ENCODE measurements at places on chromosomes 7 and 10.

DNA sequence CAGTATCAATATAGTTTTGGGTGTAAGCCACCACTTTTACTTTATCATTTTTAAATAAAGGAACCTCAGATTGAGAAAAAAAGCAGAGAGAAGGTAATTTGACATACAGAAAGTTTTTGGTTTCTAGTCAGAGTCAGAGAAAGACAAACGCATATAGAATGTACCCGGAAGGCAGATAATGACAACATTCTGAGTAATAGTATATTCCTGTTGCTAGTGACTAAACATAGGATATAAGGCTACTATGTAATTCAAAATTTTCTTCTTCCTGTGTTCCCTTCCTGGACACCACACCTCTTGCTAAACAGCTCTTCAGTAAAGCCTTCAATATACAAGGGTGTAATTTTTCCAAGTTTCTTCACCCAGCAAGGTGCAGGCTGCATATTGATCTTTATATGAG, 597.6 kb downstream of the PCDH15 start:
- DNase-seq, result no peak

DNA sequence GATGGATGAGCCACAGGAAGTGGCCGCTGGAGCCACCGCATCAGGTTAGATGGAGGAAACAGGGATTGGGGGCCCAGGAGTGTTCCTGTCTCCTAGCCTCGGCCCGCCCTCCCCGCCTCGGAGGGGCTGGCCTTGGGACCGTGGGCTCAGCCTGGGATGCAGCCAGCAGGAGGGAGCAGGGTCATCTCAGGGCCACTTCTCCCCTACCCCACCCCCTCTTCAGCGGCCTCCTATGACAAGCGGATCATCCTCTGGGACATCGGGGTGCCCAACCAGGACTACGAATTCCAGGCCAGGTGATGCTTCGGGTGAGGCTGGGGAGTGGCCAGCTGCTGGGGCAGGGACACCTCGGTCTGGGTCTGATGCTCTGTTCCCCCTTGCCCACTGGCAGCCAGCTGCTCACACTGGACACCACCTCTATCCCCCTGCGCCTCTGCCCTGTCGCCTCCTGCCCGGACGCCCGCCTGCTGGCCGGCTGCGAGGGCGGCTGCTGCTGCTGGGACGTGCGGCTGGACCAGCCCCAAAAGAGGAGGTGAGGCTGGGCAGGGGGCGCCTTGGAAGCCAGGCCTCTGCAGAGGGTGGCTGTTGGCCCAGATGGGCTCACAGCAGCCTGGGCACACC, 4.7 kb downstream of the LRWD1 start:
- DNase-seq, result no peak

GRCh38 chr7:26167303-26167934, 15.4 kb downstream of the NFE2L3 start:
- no peak for DNase-seq

DNA sequence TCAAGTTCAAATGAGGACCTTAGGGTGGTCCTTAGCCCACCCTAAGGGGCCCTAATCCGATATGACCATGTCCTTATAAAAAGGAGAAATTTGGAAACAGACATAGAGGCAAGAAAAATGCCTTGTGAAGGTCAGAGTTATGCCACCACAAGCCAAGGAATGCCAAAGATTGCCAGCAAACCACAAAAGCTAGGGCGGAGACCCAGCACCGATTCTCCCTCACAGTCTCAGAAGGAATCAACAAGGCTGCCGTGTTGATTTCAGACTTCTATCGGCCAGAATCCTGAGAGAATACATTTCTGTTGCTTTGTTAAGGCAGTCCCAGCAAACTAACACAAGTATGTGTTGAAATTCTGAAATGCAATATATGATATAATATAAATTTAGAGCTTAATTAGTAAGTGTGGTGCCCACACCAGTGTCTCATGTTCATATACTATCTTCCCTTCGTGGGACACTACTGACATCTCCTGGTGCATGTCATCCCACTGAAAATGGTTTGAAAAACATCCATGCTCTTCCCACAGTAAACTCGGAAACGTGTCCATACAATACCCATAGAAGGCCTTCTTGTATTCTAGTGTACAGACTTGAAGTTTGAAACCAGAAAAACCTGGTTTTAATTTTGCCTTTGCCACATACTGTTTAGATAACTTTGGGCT, 349.0 kb downstream of the TNS3 start:
- DNase-seq, result no peak

GRCh38 chr10:608331-609261, 80.9 kb downstream of the DIP2C start:
- no peak for DNase-seq

GRCh38 chr7:126495001-126495400, 757.7 kb downstream of the GRM8 start:
- DNase-seq, result no peak

GRCh38 chr7:148468700-148469098, 121.9 kb upstream of the C7orf33 start:
- no peak for DNase-seq

DNA sequence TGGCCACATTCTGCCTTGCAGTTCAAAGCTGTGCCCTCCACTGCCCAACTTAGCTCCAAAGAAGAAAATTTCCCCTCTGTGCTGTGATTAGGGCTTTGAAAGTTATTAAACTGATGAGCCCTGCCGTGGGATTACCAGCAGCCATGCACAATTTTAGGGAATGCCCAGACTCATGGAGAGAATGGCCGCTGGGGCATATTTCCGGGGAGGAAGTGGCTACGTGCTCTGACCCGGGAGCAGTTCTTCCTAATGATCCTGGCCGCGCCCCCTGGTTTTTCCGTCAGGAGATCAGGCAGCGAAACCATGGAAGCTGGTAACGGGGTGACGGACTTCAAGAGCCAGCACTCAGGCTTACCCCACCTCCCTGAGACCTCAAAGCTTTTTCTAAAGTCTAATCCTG, 365.5 kb upstream of the PFKP start:
- DNase-seq, result no peak

DNA sequence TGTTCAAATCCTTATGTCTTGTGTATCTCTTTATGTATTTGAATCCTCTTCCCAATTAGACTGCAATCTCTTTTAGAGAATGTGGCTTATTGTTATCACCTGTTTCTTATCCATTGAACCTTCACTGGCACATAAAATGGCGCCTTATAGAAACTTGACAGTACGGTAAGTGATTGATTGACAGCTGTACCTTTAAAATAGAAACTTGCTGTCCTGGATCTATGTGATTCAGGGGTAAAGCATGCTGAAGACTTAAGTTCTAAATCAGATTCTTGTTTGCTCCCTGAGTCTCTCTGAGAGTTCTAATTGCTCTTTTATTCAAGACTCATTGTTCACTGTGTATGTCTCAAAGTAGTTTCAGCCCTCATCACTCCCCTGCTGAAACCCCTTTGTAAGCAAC, 91.3 kb downstream of the CACNB2 start:
- no peak for DNase-seq

DNA sequence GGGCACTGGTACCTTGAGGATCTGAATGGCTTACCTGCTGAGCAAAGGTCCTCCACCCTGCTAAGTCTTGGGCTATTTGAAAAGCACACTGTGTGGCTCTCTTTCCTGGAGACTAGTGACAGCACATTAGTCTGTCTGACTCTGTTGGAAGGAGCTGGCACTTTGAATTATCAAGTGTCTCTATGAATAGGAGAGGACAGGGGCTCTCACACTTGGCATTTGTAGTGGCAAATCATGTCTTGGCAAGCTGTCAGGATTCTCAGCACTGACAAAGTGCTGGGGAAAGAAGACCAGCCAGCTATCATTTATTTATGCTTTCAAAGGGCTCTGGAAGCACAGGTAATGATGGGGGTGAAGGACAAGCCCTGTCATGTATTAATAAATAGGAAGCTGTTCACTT, 62.8 kb downstream of the MTPN start:
- peak; percentile 9 for DNase-seq

DNA sequence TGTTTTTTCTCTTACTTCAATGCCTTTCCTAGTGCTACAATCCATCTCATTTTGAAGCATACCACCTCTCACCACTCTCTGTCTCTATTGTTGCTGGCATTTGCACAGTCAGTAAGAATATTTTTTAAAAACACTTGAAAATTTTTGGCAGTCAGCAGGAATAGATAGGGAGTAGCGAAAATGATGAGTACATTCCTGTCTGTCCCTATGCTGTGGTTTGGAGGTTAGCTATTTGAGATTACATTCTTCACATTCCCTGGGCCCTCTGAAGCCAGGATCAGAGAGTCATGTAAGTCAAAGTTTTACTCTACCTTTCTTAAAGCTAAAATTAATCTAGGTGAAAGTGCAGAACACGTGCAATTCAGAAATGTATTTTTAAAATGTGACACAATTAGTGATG, 53.0 kb upstream of the MAGI2 start:
- DNase-seq, result no peak

DNA sequence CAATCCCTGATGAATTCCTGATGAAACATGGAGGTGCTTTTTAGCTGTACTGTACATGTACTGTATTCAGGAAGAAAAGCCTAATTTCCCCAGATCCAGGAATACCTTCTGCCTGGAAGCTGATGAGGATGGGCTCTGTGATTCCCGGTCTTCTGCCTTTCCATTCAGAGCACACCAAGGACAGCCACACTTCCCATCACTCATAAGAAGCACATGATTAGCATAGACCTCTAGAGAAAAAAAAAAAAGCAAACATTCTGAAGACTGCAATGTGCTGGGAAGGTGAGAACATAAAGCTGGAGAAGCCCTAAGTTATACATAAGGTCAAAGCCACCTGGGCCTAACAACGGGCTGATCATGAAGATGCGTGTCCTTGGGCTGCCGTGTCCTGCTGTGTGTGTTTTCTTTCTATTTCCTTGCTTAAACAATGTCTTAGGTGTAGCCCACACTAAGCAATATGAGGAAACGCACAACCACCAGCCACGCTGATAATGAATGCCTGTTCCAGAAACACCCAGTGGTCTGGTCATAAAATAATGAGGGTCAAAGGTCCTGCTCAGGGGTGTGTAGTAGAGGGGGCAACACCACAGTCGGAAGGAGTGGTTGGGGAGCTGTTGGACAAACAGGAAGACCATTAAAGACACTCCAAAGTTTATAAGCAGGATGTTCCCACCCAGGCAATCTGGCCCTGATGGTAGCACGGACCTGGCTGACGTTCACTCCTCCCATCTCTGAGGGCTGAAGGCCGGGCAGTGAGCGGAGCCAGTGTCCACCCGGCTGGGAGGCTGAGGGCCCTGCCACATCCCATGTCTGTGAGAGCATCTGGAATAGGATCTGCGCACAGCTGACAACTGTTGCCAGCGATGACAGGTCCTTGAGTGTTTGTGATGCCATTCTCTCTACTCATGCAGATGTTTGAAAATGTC, 7.9 kb downstream of the PKD1L1 start:
- no peak for DNase-seq

DNA sequence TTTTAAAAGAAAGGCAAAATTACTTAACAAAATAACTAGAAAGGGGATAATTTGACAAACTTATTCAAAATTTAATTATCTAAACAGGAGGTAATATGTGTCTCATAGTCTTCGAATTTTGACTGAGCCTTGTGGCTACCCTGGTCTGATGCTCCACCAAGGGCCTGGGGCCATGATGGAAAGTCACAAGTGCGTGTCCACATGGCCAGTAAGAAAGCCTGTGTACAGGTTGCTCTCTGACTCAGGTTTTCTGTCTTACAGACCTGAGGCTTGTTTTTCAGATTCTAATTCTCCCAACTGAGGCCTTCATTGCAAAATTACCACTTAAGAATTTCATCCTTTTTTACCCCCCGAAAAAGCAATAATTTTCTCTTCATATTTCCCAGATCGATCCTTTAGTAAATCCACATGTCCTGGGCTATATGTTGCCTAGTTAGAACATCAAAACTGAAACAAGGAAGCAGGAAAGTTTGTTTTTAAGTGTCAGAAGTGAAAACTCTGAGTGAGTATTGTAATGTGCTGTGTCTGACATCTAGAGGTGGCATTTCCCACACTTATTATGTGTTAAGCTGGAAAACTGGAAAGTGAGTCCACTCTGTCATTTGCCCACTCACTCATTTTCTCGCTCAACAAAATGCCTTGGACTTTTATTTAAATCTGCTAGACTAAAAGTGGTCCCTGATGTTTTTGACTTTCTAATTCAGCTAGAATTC, 10.0 kb downstream of the CYP3A43 start:
- no peak for DNase-seq

DNA sequence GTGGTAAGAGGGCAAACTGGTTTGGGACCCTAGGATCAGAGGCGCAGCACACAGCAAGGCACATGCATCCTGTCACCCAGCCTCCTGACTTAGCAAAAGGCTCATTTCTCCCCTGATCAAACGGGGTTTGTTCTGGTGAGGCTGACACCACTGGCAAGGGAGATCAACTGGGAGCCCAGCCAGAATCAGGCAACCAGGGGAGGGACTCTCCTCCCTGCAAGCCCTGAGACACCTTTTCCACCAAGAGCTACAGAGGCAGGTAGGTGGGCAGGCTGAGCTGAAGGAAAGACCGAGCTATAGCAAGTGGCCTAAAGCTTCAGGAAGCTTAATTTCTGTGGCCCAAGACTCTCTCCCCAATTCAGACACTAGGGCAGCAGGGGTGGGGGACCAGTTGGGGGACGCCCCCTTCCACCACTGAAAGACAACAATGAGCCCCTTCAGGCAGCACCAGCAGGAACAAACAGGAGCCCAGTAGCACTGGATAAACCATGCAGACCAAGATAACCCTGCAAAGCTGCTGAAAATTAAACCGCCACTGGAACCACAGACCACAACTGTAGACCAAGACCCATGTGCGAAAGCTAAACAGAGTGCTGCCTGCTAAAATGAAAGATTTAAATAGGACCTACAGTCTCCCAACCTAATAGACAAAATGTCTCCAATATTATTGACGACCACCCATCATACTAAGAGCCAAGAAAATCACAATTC, 27.1 kb upstream of the SAR1A start:
- no peak for DNase-seq

GRCh38 chr7:2651336-2651735, 19.6 kb downstream of the TTYH3 start:
- no peak for DNase-seq

DNA sequence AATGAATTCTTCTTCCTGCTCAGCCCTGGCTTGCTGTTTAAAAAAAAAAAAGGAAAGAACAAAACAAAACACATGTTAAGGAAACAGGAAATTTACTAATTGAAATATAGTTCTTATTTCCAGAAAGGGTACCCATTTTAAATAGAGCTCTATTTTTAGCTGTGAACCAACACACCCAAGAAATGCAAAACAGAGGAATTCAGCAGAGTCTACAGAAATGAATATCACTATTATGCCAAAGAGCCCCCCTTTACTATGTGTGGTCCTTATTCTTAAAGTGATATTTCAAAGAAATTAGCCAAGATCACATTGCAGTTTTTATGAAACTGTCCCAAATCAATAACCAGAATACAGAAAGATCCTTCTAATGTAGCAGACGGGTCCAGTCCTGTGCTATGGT, 53.7 kb downstream of the CCDC6 start:
- no peak for DNase-seq

- no peak for DNase-seq
Measured at GRCh38 chr7:104074529-104074928, 85.1 kb upstream of the RELN start.

Measured in NCI-H510A treated with DMSO at 0.1 percent for 48 hours (cell line).